ENCODE measurements at places on chromosomes 12 and 14.

DNA sequence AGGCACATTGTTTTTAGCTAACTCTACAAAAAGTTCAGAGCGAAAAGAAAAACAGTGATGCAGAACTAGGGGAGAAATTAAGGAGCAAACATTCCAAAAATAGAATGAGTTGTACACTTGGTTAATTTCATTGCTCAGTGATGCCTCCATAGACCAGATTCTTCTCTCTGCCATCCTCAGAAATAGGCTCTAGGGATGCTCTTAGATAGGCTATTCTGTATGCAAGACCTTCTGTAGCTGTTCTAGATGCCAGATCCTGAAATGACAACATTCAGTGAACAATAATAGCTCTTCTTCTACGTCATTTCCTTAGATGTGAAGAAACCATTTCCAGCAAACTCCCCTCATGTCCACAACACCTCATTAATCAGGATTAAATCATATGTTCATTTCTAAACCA lies 466.3 kb downstream of the DIO2 start:
- no peak for DNase-seq

- DNase-seq, result no peak
These were observed 39.4 kb downstream of the DUSP16 start for GRCh38 chr12:12523229-12523628.

- DNase-seq, result no peak
These were observed 46.5 kb downstream of the PAPLN start for GRCh38 chr14:73283608-73284379.

- DNase-seq, result no peak
These were observed 34.2 kb upstream of the C14orf180 start for GRCh38 chr14:104545151-104545941.

DNA sequence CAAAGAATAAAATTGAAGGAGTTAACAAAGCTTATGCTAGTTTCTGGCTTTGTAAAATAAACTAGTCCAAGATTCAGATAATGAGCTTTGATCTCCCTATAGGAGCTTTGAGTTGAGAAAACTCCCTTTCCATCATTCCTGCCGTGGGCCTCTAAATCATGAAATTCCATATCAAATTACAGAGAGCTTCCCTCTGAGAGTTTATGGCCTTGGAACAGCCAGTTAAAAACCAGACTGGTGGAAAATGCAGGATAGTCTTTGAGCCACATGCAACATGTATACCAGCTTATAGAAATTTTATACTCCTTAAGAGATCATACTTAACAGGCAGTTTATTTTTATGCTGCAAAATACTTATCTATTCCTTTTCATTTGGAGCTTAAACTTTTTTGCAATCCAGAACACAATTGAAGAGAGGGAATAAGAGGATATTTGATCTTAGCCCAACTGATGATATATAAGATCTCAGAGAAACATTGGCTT lies 175.8 kb upstream of the ATP2B1 start:
- DNase-seq, result no peak

GRCh38 chr12:104505095-104505818 lies 48.5 kb downstream of the CHST11 start:
- no peak for DNase-seq

- no peak for DNase-seq
These were observed 299.1 kb upstream of the AMIGO2 start for GRCh38 chr12:47378907-47379306.
